Bronchial epithelial cell (primary cell): ENCODE measurements at places on chromosomes 4 and X.
A peak's percentile ranks its signal among the peaks of the same experiment; 100 is the strongest.

- DNase-seq, result no peak
Measured at GRCh38 chr4:159735281-159736207, 632.7 kb downstream of the RAPGEF2 start.

DNA sequence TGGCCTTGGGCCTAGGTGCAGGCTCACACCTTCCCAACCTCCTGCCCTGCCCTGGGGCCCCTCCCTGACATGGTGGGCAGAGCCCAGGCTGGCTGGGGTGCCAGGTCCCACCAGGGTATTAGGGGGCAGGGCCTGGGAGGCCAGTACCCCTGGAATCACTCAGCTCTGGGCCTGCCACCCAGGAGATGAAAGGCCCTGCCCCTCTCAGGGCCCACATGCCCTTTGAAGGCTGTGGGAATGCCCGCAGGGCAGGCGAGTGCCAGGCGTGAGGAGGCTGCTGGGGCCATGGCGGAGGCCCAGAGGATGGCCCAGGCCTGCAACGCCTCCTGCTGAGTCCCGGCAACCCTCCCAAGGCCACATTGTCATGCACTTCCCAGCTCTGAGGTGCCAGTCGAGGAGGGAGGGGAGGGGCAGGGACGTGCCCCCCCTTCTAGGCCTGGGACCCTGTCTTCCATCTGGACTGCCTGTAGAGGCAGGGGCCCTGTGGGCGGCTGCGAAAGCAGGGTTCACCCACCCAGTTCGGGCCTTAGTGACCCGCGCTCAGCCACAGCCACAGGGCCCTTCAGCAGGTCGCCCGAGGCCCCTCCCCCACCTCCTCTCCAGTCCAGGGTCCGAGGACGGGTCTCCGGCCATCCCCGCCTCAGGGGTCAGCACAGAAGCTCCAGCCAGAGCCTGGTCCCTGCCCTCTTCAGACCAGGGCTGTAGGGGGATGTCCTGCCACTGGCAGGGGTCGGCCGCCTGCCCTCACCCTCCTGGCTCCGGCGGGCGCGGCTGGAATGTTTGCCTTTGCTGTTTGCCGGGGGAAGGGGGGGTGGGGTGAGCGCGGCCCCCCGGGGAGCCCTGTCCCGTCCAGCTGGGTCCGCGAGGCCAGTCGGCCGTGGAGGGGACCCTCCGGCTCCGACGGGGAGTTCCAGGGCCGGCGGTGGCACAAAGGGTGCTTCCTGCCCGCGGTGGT is 26.7 kb upstream of the FGFR3 start:
- DNase-seq, result no peak

GRCh38 chr4:183175631-183176232 is 76.7 kb downstream of the WWC2 start:
- peak; percentile 8 for DNase-seq

- DNase-seq, result peak; percentile 56
Measured at GRCh38 chrX:40996886-40997530, 88.2 kb upstream of the USP9X start.

DNA sequence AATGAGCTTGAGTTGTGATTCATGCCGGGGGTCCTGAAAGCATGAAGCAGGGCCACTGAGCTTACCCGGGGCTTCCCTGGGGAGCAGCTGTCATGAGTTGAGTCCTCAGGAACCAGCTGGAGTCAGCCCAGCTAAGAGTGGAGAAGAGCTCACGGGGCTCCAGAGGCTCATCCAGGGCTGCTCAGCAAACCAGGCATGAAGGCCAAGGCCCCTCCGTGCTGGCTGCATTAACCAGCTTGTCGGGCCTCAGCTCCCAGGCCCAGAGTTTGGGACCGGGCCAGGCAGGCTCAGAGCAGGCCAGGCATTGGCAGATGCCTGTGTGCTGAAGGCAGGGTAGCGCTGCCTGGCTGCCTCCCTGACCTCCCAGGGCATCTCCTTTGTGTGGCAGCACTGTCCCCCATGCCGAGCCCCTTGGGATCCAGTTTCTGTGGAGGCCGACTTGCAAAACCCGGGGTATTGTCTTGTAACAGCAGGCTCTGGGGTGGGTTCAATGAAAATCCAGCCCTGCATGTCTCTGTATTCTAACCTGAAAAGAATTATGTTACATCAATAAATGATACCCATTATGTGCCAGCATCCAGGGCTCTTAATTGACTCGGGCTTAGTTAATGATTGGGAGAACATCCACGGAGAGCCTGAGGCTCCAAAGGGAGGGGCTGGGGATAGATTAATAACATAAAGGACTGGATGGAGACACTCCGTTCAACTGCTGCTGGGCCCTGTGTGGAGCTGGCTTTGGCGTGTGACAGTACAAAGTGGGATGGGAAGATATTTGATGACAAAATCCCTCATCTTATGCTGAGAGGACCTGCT is 68.0 kb upstream of the MSX1 start:
- DNase-seq, result no peak
